ENCODE measurements at places on chromosomes 4 and X.

DNA sequence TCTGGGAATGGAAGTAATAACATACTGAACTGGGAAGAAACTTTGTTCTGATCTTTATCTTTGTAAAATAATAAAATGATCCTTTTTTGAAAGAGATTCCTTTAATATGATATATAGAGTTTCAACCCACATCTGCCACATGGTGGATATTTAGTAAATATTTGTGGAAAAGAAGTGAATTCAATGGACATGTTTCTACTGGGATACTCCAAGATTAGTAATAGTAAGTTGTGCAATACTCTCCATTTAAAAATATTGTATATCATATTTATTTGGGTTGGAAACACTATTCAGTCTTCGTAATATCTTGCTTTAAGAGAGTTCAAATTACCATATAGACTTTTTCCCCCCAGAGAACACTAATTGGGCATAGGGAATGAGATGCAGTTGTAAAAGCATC is 17.8 kb upstream of the ARSJ start:
- DNase-seq: no peak

- no peak for DNase-seq
Measured at GRCh38 chr4:153916273-153916755, 127.4 kb upstream of the SFRP2 start.

DNA sequence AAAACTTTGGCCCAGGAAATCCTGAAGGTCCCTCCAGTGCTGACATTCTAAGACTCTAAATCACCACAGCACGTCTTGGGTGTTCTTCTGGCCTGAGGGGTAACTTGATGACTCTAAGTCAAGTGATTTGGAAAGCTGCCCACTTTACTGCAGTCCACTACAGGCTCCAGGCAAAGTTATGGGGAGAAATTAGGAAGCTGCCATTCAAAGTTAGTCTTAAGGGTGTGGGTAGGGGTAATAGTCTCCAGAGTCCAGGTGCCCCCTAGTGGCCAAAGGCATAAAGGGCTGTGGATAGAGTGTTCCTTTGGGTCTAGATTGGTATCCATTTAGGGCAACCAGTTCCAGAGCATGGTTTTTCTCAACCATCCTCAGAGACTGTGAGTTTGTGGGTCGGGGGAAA is 38.7 kb upstream of the SLC16A2 start:
- peak; percentile 9 for DNase-seq

- DNase-seq: no peak
Measured at GRCh38 chr4:89469516-89469915, 161.9 kb upstream of the GPRIN3 start.

GRCh38 chr4:113349430-113349829 is 300.0 kb downstream of the ANK2 start:
- DNase-seq: no peak

DNA sequence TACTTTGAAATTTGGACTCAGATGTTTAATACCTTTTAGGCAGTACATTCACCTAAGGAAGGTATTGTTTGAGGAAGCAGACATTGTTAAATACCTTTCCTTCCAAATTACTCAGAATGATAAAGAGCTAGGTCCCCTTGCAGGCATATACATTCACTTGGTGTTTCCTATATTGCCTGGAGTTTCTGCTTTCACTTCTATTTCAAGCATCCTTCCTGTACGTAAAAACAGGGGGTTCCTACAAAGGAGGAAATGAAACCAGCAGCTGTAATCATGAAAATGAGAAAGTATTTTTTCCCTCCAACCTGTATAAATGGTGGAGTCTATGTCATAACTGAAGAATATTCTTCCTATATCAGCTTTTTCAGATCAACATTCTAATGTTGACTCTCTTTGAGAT is 90.4 kb upstream of the RASGEF1B start:
- no peak for DNase-seq

- DNase-seq: no peak
Measured at GRCh38 chr4:79362626-79363025, 36.8 kb upstream of the NAA11 start.

DNA sequence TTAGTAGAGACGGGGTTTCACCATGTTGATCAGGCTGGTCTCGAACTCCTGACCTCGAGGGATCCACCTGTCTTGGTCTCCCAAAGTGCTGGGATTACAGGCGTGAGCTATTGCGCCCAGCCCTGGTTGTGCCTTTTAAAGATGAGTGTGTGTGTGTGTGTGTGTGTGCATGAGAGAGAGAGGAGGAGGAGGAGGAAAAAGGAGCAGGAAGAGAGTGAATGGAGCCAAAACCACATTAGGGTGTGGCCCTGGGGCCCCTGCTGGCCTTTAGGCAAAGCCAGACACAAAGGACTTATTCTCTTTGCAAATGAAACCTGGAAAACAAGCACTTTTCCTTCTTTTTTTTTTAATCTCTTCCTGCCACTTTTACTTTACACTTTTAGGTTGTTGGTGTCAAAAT is 48.2 kb upstream of the KLF3 start:
- DNase-seq: no peak

GRCh38 chr4:81491943-81492342 is 20.2 kb upstream of the RASGEF1B start:
- DNase-seq: no peak

- no peak for DNase-seq
Measured at GRCh38 chrX:21658746-21659145, 616 bp upstream of the KLHL34 start.

- DNase-seq: no peak
Measured at GRCh38 chr4:139582044-139582443, 26.0 kb upstream of the SETD7 start.

DNA sequence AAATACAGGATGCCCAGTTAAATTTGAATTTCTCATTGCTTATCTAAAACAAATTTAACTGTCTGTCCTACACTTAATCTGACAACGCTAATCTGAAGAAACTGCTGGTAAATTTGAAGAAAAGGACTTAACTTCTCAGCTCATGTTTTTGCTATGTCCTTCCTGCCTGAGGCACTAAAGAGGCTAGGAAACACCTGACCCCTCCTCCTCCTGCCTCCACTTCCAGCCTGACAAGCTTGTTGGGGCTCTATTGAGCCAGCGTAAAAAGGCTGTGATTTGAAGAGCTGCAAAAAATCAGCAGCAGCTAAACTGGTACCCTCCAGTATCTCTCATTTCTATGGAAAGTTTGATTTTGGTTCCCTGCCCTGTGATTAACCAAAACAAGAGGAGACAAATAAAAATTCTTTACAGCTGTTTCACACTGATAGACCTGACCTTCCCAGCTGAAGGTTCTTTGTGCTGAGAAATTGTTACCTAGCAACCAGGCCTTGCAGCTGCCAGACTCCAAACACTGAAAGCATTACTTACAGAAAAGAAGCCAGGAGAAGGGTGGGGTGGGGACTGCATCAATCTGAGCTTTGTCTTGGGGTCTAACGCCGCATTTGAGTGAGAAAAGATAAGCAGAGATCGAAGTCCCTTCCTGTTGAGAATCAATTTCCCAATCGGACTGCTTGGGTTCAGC is 35.0 kb downstream of the DCX start:
- DNase-seq: no peak

GRCh38 chr4:8610858-8611616 is 18.5 kb downstream of the CPZ start:
- DNase-seq: no peak

GRCh38 chrX:19677121-19677520 is 161.8 kb upstream of the MAP3K15 start:
- no peak for DNase-seq

- DNase-seq: no peak
Measured at GRCh38 chrX:64218023-64218422, 12.4 kb downstream of the ASB12 start.

GRCh38 chr4:113064244-113064643 is 14.8 kb downstream of the ANK2 start:
- peak; percentile 95 for DNase-seq

GRCh38 chrX:79100791-79101484 is 43.5 kb upstream of the GPR174 start:
- DNase-seq: no peak

DNA sequence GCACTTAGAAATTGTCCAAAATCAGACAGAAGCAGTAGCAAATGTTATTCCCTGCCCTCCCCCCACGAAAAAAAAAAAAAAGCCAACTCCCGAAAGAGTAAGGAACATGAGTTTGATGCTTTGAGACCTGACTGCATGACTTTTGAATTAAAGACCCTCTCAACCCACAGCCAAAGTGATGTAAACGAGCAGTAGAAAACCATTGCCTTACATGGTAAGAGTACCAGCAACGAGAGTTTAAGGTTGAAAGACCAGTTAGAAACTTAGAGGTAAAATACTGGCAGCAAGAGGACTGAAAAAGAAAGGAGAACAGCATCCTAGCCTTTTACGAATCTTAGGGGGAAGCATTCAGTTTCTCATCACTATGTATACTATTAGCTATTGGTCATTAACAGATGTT is 10.0 kb upstream of the ANXA10 start:
- DNase-seq: peak; percentile 9

DNA sequence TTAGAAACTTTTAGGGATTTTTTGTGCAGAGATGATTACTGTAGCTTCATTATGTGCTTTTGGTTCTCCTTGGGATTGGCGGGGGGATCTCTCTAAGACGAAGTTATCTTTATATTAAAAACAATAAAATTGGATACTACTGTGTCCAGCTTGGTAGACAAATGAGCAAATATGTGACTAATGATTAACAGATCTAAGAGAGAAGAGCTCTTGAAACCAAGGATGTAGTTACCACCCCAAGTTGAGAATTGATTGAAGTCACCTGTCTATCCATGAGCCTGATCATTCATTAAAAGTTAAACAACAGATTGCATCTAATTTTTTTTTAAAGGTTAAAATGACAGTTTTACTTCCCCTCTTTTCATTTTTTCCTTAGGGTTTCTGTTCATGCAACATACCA is 8.7 kb downstream of the PAICS start:
- DNase-seq: no peak

DNA sequence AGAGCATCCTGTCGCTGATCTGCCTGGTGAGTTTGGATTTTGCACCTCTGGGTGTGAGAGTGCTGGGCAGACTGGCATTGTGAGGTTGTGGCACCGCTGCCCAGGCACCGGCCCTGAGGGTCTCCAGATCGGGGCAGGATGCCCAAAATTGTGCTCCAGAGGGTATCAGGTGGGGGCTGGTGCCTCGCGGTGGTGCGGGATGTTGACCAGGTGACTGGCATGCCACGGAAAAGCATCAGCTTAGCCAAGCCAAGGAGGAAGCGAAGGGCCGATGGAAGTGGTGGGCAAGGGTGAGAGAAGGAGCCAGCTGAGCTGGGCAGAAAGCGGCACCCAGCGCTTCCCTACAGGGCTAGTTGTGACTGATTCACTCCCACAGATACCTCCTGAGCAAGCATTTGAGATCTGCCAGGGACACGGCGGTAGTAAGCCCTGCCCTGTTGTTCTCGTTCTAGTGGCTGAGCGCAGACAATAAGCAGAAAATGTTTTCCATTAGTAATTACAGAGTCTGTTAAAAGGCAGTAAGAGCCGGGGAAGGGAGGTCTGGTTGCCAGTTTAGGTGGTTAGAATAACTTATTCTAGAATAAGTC is 809 bp downstream of the ZFP92 start:
- no peak for DNase-seq

DNA sequence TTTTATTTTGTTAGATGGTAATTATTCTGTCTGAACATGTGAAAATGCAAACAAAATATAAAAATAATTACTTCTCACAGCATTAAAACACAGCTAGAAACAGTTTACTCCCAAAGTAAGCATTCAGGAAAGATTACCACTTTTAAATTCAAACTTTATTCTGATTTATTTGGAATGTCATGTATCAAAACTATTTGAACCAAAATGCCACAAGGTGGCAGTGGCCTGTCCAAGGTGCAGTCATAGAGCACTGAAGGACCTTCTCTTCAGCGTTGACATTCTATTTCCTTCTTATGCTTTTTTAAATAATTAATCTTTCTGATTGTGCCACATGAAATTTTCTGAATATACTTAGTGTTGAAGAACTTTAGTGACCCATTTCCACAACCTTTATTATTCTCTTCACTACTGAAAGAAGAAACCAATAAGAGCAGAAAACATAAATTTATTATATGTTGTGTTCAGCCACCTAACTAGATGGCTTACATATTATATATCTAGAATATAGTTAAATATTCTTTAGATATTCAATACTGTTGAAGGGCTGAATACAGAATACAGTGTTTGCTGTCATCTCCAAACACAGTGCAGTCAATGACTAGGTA is 283.6 kb downstream of the CFAP299 start:
- no peak for DNase-seq

DNA sequence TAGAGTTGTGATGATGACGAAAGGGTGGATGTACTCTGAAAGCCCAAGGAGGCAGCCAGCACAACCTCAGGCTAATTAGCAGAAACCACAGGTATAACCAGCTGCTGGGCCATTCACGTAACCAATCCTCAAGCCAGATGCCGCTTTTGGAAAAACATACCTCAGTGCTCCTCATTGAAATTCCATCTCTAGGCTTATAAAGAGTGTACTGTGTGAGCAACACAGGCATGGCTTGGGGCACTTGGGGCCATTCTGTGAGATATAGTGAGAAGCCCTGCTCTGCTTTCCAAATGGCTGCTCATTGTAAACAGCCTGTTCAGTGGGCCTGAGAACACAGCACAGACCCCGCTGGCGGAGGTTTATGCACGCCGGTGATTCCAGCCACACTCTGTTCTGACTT is 182.1 kb upstream of the HHIP start:
- no peak for DNase-seq

DNA sequence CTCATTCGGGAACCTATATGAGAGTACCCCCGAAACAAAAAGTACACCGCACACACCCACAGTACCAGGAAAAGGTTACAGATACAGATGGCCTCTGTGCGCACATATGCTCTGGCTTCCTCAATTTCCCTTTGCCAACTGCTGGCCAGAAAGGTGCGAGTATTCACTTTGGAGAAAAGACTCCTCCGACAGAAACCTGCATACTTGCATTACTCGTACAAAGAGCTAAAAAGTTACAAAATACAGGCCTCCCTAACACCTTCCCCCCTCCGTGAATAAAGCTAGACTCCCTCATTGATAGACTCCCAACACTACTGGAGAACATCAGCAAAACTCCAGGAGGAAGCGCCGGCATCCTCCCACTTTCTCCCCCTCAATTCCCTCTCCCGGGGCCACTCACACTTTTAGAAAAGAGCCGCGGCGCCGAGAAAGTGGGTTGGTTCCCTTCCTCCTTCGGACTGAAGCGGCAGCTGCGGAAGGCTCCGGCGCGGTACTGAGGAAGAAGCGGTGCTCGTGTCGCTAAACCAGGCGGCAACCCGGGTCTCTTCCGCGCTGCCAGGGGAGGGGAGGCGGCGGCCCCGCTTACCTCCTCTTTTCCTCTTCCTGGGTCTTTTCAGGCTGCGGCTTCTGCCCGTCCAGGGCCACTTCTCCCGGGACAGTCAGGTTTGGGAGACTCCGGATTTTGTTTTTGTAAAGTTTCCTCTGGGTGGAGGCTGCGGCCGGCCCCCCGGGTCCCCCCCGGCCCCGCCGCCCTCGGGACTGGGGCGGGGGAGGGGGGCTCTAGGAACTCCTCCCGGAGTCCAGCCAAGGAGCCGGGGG is 1.1 kb downstream of the FBXW7 start:
- no peak for DNase-seq

DNA sequence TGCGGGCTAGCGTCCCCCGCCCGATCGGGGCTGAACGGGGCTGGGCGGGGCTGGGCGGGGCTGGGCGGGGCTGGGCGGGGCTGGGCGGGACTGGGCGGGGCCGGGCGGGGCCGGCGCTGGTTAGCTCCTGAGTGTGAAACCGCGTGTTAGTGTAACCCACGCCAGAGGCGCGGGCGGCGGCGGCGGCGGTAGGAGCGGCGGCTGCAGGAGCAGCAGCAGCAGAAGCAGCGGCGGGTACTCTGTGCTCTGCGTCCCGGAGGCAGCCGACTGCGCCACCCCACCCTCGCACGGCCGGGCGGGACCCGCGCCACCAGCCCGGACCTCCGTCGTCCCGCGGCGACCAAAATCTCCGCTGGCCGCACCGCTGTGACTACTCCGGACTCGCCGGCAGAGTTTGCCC is 128.1 kb downstream of the LAS1L start:
- DNase-seq: no peak

- DNase-seq: no peak
Measured at GRCh38 chrX:15495801-15496200, 2.7 kb upstream of the PIR start.

Data from iPS DF 19.7 (cell line).